ENCODE measurements at places on chromosomes 6 and 20. TPM values are rescaled to one million over a fixed set of nuclear protein-coding genes. Genes with fewer than 3 reads are reported as not detected.

LRFN2 gene
- total RNA-seq, result not detected

FILIP1 gene
- total RNA-seq, result 53.3 TPM

OR12D3 gene
- not detected for total RNA-seq

DYNLT1 gene
- 78.6 TPM for total RNA-seq

ZNF334 gene
- 1.6 TPM for total RNA-seq

C6orf58 gene
- not detected for total RNA-seq

GRCh38 chr6:63963769-63964315 lies 328.2 kb downstream of the PHF3 start:
- DNase-seq, result no peak

GRCh38 chr6:51415501-51415900 lies 596.8 kb downstream of the TFAP2B start:
- DNase-seq, result no peak

- no peak for DNase-seq
These were observed 10.8 kb upstream of the EYA2 start for GRCh38 chr20:46883892-46884291.

- no peak for DNase-seq
These were observed 305.4 kb downstream of the UTRN start for GRCh38 chr6:144590532-144590931.

DNA sequence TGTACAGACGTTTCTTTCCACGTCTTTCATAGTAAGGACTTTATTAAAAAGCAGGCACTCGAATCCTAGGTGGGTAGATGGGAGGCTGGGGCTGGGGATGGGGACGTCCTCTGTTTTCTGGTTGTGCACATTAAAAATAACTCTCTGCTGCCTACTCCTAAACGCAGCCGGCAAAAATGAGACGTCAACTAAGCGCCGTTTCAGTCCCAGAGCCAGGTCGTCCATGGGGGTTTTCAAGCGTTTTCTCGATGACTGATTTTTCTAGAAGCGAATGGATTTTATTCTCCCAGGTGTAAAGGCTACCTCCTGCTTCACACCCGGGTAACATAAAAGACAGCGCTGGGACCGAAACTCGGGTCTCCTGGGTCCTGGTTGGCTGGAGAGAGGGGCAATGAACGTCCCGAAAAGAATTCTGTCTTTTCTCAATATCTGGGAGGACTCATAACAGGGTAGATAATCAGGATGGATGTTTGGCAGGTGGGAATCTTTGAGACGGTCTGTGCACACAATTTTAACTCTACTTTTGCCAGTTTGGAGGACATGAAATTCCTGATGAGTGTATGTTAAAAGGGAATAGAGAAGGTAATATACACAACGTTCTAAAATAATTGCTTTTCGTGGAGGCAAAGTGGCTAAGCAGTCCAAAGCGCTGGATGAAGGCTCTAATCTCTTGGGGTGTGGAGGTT lies 25.2 kb downstream of the GPX6 start:
- DNase-seq, result no peak

DNA sequence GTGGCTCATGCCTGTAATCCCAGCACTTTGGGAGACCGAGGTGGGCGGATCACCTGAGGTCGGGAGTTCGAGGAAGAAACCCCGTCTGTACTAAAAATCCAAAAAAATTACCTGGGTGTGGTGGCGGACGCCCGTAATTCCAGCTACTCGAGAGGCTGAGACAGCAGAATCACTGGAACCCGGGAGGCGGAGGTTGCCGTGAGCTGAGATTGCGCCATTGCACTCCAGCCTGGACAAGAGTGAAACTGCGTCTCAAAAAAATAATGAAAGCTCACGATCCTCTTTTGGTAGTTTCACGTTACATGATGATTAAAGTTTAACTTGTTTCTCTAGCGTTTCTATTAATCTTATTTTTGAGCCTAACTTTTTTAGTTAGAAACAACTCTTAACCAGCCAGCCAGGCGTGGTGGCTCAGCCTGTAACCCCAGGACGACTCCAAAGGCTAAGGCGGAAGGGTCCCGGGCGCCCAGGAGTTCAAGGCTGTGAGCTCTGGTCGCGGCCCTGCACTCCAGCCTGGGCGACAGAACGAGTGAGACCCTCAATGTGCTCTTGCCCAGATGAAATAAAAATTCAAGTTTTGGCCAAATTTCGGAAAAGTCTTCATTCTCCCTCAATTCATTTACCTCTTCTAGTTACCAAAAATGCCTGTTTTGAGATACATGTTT lies 1.2 kb upstream of the WRNIP1 start:
- no peak for DNase-seq

GRCh38 chr6:35047265-35048011 lies 93.7 kb downstream of the TCP11 start:
- no peak for DNase-seq

GRCh38 chr6:62614442-62614841 lies 328.4 kb upstream of the KHDRBS2 start:
- DNase-seq, result no peak

GRCh38 chr6:111668410-111668809 lies 62.7 kb upstream of the TRAF3IP2 start:
- no peak for DNase-seq

GRCh38 chr6:69881322-69882151 lies 15.2 kb downstream of the COL19A1 start:
- DNase-seq, result no peak

DNA sequence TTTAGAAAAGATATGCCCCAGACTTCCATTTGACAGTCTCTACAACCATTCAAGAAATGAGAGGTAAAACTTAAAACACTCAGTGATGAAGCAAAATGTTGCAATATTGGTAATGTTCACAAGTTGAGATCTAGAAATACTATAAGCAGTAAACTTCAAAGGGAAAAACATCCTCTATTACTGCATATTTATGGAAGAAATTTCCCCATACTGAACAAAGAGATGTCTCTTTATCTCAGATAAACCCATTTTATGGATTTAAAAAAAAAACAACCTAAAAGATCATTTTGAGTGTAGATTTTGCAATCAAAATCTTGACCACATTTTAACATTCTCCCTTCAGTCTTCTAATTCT lies 177.8 kb upstream of the TAB2 start:
- no peak for DNase-seq

- DNase-seq, result no peak
These were observed 12.5 kb downstream of the CDC5L start for GRCh38 chr6:44399991-44400390.

Measured in aorta (tissue), 5 donors.